ENCODE measurements at places on chromosomes 3 and 15.

- DNase-seq, result no peak
These were observed 94.4 kb downstream of the DTWD1 start for GRCh38 chr15:49715211-49715610.

DNA sequence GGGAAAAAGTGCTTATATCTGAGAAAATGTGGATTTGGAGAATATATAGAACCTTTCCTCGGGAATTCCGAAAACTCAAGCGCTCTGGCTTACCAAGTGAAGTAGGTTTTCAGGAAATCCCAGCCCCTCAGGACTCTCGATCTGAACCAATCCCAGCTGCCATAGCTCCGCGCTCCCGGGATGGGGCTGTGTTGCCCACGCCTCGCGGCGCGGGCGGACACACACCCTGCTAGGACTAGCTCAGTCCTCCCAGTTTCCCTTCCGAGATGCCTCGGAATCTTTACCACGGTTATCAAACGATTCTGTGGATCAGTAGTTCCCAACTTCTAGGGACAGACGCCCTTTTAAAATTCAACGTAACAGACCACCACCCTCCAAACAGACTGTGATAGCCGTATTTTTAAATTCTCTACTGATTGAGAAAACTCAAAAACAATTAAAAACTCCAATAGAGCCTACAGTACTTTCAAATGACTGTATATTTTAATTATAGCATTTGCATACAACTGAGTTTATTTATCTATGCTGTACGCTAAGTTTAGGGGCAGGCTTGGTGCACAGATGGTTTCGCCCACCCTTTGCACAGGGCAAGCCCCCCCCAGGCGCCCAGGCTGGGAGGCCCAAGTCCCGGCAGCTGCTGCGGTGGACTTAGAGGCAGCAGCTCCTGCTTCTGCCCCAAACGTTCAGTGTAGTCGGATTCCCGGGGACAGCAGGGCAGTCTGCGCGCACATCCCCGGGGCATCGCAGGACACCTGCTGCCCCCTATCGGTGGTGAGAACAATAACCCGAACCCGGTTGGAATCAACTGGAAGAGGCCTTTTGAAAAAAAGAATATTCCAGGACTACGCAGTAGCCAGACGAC, 52.3 kb downstream of the CCDC54 start:
- peak; percentile 39 for DNase-seq

GRCh38 chr3:49607105-49607591, 52.9 kb downstream of the BSN start:
- DNase-seq, result no peak

DNA sequence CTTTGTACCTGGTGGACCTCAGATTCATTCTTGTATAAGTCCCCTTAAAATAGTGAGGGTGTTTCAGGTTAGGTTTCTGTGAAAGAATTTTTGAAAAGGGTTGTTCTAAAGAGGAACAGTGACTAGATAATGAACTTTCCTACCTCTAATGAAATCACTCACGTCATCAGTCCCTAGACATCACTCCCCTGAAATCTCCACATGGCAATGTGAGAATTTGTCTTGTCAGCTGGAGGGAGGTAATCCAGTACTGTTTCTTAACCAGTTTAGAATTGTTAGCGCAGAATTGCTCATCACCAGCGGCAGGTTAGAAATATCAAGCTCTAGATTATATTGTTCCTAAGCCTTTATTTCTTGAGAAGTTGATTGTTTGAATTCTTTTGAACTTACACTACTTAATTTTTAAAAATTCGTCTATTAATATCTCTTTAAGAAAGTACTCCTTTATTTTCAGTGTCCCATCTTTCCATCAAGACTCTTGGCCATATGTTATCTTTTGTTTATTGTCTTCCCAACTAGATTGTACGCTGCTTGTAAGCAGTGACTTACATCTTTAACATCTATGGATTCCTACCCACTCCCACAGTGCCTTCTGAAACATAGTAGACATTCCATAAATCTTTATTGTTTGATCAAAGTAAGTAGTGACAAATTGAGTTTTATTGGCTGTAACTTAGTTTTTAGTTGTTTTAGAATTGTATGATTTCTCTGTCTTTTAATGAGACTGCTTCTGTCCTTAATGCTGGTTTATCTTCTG, 52.8 kb downstream of the RASA2 start:
- DNase-seq, result no peak

DNA sequence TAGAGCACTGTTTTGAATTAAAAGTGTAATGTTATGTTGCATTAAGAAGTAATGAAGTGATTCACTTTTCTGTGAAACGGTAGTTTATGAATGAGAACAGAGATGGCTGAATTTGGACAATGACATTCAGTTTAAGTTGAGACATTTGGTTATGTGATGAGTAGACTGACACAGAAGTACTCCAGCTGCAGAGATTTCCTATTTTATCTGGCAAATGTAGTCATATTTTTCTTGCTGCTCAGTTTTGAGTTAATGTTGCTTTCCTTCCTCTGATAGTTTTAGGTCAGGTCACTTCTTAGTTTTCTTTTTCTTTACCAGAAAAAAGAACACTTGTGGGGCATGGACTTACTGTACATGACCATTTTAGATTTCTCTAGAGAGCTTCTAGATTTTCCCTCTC, 51.2 kb downstream of the ASB7 start:
- DNase-seq, result no peak

GRCh38 chr15:40900256-40901052, 6.2 kb downstream of the VPS18 start:
- no peak for DNase-seq

GRCh38 chr3:189808246-189809007, 177.2 kb downstream of the TP63 start:
- no peak for DNase-seq

DNA sequence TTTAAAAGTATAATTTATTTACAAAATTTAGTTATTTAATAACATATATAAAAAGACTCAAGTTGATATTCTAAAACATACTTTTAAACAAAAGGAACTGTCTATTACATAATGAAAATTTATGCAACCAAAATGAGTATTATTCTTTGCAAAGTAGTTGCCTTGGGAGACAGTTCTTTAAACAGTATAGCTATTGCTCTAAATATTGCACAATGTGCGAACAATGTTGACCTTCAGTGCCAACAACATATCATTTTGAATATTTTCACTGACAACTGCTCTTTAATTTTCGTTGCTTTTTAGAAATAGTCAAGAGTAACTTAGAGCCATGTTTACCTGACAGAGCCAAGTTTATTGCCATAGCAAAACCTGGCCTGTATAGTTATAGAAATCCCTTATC, 124.9 kb downstream of the ZBTB20 start:
- DNase-seq, result no peak

DNA sequence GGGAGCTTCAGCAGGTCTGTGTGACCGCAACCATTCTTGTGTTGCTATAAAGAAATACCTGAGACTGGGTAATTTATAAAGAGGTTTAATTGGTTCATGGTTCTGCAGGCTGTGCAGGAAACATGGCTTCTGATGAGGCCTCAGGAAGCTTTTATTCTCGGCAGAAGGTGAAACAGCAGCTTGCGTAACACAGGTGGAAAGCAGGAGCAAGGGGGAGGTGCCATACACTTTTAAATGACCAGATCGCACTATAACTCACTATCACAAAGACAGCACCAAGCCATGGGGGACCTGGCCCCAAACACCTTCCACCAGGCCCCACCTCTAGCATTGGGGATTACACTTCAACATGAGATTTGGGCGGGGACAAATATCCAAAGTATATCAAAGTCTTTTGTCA, 8.3 kb upstream of the CIB2 start:
- no peak for DNase-seq

DNA sequence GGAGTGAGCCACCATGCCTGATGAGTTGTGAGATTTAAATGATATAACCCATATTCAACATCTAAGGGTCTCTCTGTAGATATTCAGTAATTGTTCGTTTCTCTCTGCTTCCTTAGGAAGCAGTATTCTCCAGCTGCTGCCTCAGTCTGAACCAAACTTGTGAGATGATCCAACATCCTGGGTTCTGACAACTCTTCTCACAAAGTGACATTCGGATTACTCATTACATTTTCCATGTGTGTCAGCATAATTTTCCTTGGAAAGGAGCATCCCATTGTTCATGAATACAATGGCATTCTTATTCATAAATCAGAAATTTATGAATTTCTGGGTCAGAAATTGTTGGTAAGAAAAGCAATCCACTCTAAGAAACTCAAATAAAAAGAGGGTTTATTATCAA, 15.0 kb upstream of the SEC22A start:
- DNase-seq, result no peak

GRCh38 chr3:152301745-152302181, 33.0 kb downstream of the MBNL1 start:
- DNase-seq, result no peak

Data from T-helper 9 cell (primary cell).